ENCODE measurements at places on chromosomes 4 and X. TPM values are rescaled to one million over a fixed set of nuclear protein-coding genes. Genes with fewer than 3 reads are reported as not detected.

- no peak for DNase-seq
- no peaks in the 10 kb centered on the region for H3K4me1 ChIP-seq
- no peak overlapping the region for H3K27ac ChIP-seq
- no peaks in the 10 kb centered on the region for H3K27me3 ChIP-seq
- no peaks in the 10 kb centered on the region for H3K36me3 ChIP-seq
Measured at GRCh38 chrX:130058652-130059051, 51.6 kb downstream of the ELF4 start.

- no peak overlapping the region for H3K4me3 ChIP-seq
- H3K4me1 ChIP-seq = no peaks in the 10 kb centered on the region
- no peaks in the 10 kb centered on the region for H3K36me3 ChIP-seq
- no peak overlapping the region for H3K27ac ChIP-seq
- no peaks in the 10 kb centered on the region for H3K27me3 ChIP-seq
- no peak for DNase-seq
Measured at GRCh38 chrX:10360116-10360515, 203.3 kb downstream of the CLCN4 start.

Gene BEX3
- polyA plus RNA-seq = 2,140 TPM

Gene POU4F2
- not detected for polyA plus RNA-seq

Gene GCNA
- 0.38 TPM for polyA plus RNA-seq

GRCh38 chr4:145316897-145317574, 136.6 kb upstream of the OTUD4 start:
- no peaks in the 10 kb centered on the region for H3K27me3 ChIP-seq
- H3K4me1 ChIP-seq = no peaks in the 10 kb centered on the region
- no peak for DNase-seq
- no peak overlapping the region for H3K4me3 ChIP-seq
- no peaks in the 10 kb centered on the region for H3K36me3 ChIP-seq
- no peak overlapping the region for H3K27ac ChIP-seq

DNA sequence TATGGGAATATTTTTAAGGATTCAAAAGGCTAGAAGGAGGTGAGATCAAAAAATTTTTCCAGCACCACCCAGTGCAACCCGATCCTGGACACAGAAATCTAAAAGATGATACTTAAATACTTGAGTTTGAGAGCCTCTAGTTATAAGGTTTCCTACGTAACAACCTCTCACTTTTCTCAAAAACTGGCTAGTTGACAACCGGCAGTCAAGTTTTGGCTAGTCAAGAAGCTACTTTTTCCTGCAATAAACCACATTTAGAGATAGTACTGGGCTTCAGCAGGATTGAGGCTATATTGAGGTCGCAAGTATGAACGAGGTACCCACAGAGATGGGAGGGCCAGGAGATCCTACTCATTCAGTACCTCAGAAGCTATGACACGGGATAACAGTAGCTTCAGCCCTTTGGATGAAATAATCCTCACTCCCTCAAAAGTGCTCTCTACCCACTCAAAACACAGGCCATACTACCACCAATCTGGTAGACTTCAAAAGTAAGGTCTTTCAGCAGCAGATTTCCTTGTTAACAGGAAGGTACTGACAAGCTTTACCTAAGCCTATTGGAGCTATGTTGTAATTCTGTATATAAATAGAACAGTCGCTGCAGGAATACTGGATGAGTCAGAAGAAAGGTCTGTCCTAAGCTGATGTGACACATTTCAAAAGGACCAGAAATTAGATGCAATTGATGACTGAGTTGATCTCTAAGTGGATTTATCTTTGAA, 1.5 kb upstream of the TSPAN5 start:
- peaks cover 20% of the 10 kb centered on the region for H3K4me1 ChIP-seq
- H3K4me3 ChIP-seq = no peak overlapping the region
- no peak for DNase-seq
- peaks cover 11% of the 10 kb centered on the region for H3K27me3 ChIP-seq
- H3K27ac ChIP-seq = no peak overlapping the region

- no peaks in the 10 kb centered on the region for H3K36me3 ChIP-seq
- peak; percentile 33 for DNase-seq
- no peaks in the 10 kb centered on the region for H3K27me3 ChIP-seq
- H3K4me3 ChIP-seq = no peak overlapping the region
Measured at GRCh38 chrX:118745570-118745969, 18.2 kb downstream of the IL13RA1 start.

DNA sequence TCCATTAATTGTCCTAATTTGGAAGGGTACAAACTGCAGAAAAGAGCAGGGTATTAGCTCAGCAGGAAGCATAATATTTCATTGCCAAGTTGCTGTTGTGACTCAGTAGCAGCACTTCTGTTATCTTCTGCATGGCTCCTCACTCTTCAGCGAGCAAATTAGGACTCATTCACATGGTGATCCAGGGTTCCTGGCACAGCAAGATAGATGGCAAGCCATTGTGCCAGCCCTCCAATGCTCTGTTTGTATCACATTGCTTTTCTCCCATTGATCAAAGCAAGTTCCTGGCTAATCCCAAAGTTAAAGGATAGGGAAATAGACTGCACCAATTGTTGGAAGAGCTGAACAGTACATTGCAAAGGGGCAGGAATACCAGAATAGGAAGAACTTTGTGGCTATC, 382.5 kb upstream of the ATOH1 start:
- H3K36me3 ChIP-seq = no peaks in the 10 kb centered on the region
- no peaks in the 10 kb centered on the region for H3K4me1 ChIP-seq
- H3K4me3 ChIP-seq = no peak overlapping the region
- H3K27ac ChIP-seq = no peak overlapping the region
- no peak for DNase-seq

GRCh38 chrX:40094041-40094899, 3.5 kb downstream of the BCOR start:
- no peaks in the 10 kb centered on the region for H3K36me3 ChIP-seq
- peaks cover 30% of the 10 kb centered on the region for H3K4me1 ChIP-seq
- peak overlapping the region; percentile 83 for H3K4me3 ChIP-seq
- peaks cover 42% of the 10 kb centered on the region for H3K27me3 ChIP-seq
- H3K27ac ChIP-seq = peak overlapping the region; percentile 66

Gene MTMR8
- 2.6 TPM for polyA plus RNA-seq
